ENCODE measurements at places on chromosomes 7 and 10.

GRCh38 chr7:80883154-80884025 lies 35.5 kb downstream of the SEMA3C start:
- H3K4me1 ChIP-seq: no peaks in the 10 kb centered on the region
- H3K4me3 ChIP-seq: no peak overlapping the region
- no peak overlapping the region for H3K27ac ChIP-seq
- DNase-seq: no peak
- H3K36me3 ChIP-seq: no peaks in the 10 kb centered on the region

DNA sequence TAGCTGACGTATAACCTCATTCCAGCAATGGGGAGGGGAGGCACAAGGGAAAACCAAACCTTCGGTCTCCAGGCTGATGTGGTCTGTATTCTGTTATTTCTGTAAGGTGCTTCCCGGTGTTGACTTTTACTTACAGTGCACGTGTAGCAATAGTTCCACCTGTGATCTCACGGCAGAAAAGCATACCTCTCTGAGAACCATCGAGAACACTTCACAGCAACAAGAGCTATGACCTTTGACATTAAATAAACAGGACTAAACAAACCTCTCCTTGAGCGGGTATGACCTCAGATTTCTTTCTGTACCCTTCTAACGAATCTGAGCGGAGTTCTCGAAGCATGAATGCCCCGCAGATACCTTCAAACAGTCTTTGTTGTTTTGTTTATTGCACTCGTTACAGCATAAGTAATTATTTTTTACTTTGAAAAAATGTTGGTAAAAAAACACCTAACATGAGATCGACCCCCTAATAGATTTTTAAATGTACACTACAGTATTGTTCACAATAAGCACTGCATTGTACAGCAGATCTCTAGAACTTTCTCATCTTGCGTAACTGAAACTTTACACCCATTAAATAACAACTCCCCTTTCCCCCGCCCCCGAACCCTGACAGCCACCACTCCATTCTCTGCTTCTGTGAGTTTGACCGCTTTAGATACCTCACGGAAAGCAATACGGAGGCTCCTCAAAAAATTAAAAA lies 282.3 kb downstream of the GATA3 start:
- H3K27ac ChIP-seq: no peak overlapping the region
- DNase-seq: no peak
- H3K27me3 ChIP-seq: no peaks in the 10 kb centered on the region
- no peaks in the 10 kb centered on the region for H3K36me3 ChIP-seq
- peaks cover 8% of the 10 kb centered on the region for H3K4me1 ChIP-seq

DNA sequence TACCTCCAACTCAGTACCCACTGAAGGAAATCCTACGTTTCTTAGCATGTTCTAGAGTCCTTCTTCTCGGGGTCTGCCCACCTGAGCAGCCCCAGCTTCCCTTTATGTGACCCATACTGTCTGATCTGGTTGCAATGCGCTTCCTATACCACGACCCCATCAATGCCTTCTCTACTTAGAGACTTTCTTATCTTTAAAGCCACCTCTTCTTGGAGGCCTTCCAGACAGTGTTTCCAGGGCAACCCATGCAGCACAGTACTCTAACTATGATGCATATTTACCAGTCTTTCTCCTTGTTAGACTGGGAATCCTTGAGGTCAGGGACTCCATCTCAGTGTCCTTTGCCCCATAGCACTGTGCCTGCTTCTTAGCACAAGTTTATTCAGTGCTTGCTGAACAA lies 54.5 kb upstream of the SLF2 start:
- H3K27ac ChIP-seq: no peak overlapping the region
- no peak for DNase-seq
- no peak overlapping the region for H3K4me3 ChIP-seq
- H3K4me1 ChIP-seq: no peaks in the 10 kb centered on the region

- DNase-seq: no peak
- H3K36me3 ChIP-seq: no peaks in the 10 kb centered on the region
- no peak overlapping the region for H3K27ac ChIP-seq
- H3K4me1 ChIP-seq: peaks cover 32% of the 10 kb centered on the region
- H3K4me3 ChIP-seq: no peak overlapping the region
- peaks cover 4% of the 10 kb centered on the region for H3K27me3 ChIP-seq
Measured at GRCh38 chr7:148624735-148625134, 34.2 kb downstream of the C7orf33 start.

DNA sequence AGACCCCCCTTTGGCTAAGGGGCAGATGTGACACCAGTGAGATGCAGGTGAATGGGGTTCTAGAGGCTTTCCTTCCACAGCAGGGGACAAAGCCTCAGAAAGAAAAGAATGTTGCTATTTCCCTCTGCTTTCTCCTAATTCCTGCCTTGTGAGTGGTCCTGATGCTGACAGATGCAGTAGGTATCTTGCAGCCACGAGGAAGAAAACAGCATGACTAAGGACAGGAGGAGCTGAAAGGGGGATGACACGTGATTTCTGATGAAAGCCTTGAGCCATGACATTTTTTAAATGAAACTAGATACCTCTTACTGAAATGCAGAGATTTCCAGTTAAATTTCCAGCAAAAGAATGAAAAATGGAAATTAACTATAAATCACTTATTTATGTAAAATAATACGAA lies 92.4 kb downstream of the C1GALT1 start:
- no peak for DNase-seq
- no peak overlapping the region for H3K27ac ChIP-seq
- no peak overlapping the region for H3K4me3 ChIP-seq
- H3K4me1 ChIP-seq: no peaks in the 10 kb centered on the region

GRCh38 chr7:157682946-157683746 lies 346.3 kb downstream of the DNAJB6 start:
- no peak for DNase-seq
- H3K4me3 ChIP-seq: no peak overlapping the region
- H3K27me3 ChIP-seq: peaks cover 54% of the 10 kb centered on the region
- no peak overlapping the region for H3K27ac ChIP-seq
- H3K36me3 ChIP-seq: no peaks in the 10 kb centered on the region

DNA sequence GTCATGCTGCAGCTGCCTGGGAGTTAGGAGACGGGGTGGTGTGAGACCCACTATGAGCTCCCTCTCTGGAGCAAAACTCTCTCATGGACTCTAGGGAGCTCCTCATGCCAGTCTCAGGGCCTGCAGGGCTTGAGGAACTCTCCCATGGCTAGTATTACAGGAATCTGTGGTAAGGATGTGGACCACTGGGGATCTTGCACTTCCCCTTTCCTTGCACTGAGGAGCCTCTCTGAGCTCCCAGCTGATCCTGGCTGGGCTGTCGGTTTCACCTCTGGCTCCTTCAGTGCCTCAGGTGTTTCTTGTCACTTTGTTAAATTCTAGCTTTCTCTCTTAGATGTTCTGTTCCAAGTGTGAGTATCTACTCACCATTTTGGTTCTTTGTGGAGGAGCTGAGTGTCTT lies 71.6 kb upstream of the IMMP2L start:
- H3K4me1 ChIP-seq: no peaks in the 10 kb centered on the region
- H3K4me3 ChIP-seq: no peak overlapping the region
- no peak overlapping the region for H3K27ac ChIP-seq

GRCh38 chr7:149224352-149224751 lies 15.1 kb upstream of the ZNF212 start:
- no peaks in the 10 kb centered on the region for H3K4me1 ChIP-seq
- no peak overlapping the region for H3K27ac ChIP-seq
- DNase-seq: no peak
- H3K27me3 ChIP-seq: no peaks in the 10 kb centered on the region
- H3K4me3 ChIP-seq: no peak overlapping the region
- no peaks in the 10 kb centered on the region for H3K36me3 ChIP-seq

DNA sequence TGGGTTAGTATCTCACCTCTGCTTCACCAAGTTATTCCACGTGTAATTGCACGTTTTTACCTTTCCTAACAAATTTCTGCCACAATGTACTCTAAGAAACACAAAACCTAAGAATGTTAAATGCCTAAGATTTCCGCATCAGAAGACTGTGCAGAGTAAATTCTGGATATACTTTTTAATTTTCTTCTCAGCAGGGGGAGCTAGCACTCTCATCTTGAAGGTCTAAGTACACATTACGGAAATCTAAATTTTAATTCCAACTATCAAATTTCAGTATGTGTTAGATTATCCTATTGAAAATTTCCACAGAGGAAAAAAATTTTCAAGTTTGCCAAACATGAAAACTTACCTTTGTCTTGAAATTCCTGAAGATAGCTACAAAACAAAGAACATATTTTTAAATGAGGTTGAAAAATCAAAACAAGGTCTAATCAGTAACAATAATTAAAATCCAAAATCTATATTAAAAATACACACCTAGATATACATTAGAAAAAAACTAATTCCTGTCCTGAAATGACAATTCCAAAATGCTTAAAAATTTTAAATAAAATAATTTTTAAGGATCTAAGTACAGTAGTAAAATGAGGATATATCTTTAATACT lies 10.5 kb downstream of the SKAP2 start:
- peaks cover 4% of the 10 kb centered on the region for H3K27me3 ChIP-seq
- no peaks in the 10 kb centered on the region for H3K36me3 ChIP-seq
- no peak for DNase-seq
- no peak overlapping the region for H3K27ac ChIP-seq
- peaks cover 5% of the 10 kb centered on the region for H3K4me1 ChIP-seq

DNA sequence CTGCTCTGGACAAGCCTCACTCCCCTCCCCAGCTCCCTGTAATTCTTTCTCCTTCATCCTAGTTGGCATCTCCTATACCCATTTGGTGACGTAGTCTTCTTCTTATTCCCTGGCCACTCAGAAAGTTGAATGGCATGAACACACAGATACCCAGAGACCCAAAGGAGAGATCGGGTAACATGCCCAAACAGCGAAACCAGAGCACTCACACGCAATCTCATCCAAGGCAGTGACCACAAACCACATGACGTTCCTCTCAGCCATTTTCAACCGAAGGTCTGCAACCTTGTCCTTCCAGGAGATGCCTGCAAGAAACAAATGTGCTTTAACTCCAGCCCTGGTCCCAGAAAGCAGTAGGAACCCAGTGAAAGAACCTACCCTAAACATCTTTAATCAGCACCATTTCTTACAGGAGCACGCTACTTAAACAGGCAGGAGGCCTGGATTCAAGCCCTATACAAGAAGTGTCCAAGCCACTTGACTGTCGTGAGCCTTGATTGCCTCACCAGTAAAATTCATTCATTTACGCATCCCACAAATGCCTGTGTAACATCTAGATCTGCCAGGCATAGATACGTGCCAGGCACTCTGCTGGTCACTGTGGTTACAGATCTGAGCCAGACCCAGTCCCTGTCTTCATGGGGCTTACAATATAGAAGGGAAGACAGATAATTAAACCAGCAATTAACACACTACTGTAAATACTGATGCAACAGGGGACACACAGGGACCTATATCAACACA lies 37.1 kb downstream of the XPNPEP1 start:
- no peaks in the 10 kb centered on the region for H3K4me1 ChIP-seq
- H3K36me3 ChIP-seq: peaks cover 42% of the 10 kb centered on the region
- no peak overlapping the region for H3K4me3 ChIP-seq

DNA sequence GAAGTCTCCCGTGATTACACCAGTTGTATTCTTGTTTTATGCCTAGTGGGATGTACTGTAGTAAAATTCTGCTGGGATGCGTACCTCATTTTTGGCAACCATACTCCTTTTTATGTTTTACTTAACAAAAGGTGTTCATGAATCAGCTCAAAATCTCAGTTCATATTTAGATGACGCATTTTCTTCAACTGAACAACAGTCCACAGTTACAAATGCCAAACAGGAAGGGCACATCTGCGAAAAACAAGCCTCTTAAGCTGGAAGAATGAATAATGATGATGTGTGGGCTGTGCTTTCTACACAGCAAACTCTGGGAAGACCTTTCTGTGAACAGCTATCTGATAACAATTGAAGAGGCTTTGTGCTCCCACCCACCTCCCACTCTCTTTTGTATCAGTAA lies 68.4 kb upstream of the NRBF2 start:
- no peaks in the 10 kb centered on the region for H3K36me3 ChIP-seq
- H3K4me3 ChIP-seq: no peak overlapping the region
- H3K27ac ChIP-seq: no peak overlapping the region

DNA sequence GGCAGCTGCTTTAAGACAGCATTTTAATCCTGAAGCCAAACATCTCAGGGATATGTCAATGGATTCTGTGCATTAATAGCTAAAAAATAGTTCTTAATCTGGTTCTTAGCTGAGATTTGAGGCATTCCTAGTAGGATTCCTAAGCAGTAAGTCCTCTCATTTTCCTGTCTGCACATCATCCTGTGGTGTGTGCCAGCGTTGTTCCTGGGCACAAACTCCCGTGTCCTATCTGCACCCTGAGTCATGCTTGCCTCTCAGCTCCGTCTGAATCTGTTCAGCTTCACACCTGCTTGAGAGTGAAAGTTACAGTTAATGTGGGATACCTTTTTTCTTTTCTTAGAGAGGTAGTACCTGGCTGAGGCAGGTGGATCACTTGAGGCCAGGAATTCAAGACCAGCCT lies 19.5 kb downstream of the BAG3 start:
- no peak for DNase-seq
- no peak overlapping the region for H3K27ac ChIP-seq
- H3K27me3 ChIP-seq: no peaks in the 10 kb centered on the region

DNA sequence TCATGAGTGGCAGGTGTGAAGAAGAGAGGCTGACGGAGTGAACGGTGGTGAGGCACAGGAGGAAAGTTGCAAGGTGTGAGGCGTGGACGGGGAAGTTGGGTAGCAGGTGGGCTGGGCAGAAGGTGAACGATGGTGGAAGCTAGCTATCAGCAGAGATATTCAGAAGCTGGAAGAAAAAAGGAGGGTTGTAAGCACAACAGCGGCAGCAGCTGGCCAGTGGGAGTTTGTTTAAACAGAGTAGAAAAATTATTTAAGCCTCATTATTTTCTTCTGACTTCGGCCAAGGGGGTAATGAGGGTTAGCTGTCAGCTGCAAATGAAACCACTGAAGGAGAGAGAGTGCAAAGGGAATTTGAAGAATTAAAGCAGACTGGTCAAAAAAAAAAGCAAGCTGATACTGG lies 62.1 kb upstream of the PRKAR2B start:
- no peaks in the 10 kb centered on the region for H3K4me1 ChIP-seq
- no peak overlapping the region for H3K27ac ChIP-seq
- no peaks in the 10 kb centered on the region for H3K27me3 ChIP-seq
- no peak overlapping the region for H3K4me3 ChIP-seq
- no peak for DNase-seq

DNA sequence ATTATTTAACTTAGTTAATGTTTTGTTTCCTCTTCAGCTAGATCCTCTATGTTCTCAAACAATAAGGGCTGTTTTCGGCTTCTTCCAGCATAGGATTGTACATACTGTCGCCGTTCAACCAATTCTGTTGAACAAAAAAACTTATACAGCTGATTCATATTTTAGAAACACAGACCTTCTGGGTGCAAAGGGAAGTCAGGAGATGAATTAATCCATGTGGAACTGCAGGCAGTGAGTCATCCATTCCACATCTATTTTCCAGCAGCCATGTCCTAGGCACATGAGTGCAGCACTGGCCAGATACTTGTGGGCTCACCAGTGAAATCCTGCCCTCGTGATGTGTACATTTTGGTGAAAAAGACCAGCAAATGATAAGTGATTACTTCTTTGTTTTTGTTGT lies 163.2 kb downstream of the JAZF1 start:
- no peaks in the 10 kb centered on the region for H3K4me1 ChIP-seq
- H3K27ac ChIP-seq: no peak overlapping the region
- H3K36me3 ChIP-seq: no peaks in the 10 kb centered on the region
- no peaks in the 10 kb centered on the region for H3K27me3 ChIP-seq

GRCh38 chr7:33810356-33810755 lies 95.0 kb upstream of the BMPER start:
- no peaks in the 10 kb centered on the region for H3K4me1 ChIP-seq
- H3K4me3 ChIP-seq: no peak overlapping the region
- no peak for DNase-seq
- no peak overlapping the region for H3K27ac ChIP-seq
